ENCODE measurements at places on chromosomes 3 and 15.

DNA sequence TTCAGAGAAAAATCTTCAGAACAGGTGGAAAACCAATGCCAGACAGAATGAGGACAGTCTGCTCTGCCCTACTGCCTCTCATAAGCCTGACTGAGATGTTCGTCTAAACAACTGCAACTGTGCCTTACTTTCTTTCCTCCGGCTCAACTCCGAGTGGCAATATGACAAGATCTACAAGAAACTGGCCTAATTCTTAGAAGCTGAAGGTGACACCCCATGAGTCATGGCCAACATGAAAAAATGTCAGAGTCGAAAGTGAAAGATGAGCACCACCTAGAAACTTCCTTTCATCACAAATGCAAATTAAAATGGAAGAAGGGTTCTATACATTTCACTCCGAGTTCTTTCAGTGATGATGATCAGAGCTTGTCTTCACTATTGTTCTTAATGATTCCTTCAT is 12.9 kb downstream of the PCYT1A start:
- peak; percentile 47 for DNase-seq

GRCh38 chr3:84442533-84442932 is 516.3 kb upstream of the CADM2 start:
- no peak for DNase-seq

DNA sequence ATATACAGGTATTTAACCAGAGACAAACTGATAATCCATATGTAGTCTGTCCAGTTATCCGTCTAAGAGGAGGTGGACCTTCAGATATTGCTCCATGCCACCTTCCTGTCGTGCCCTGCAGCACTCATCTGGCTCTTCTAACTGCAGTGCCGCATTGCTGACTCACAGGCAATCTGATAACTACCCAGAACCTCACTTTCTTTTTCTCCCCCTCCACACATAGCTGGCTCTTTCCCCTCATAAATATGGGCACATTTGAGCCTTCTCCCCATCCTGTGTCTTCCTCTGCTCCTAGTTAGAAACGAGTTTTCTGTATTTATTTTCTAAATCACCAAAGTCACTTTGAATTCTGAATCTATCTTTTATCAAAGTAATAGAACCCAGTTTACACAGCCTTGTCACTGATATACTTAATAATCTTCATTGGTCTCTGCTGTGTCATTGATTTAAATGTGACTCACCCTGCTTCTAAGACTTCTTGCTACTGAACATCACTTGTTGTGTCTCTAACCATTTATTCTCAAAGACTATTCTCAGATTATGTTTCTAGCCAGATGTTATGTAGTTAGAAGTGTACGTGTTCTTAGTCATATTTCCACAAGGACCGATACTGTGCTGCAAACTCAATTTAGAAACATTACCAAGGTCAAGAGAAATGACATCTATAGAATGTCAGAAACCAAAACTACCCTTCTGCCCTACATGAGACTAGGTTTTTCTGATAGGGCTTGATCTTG is 17.4 kb upstream of the KCNMB2 start:
- DNase-seq, result peak; percentile 29

DNA sequence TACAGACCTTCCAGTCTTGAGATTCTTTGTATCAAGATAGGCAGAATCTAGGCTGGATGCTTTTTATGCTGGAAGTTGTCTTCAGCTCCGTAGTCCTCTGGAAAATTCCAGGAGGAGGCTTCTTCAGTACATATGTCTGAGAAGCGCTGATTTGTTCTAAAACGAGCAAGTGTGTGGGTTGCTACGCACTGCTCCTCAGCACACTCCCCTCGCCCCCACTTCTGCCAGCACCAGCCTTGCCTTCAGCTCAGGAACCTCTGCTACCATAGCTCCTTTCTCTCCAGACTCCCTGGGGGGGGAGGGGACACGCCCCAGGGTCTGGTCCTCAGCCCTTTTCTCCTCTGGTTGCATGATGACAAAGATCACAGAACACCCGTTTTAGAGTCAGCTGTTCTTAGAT is 75.5 kb upstream of the TRA2B start:
- no peak for DNase-seq

DNA sequence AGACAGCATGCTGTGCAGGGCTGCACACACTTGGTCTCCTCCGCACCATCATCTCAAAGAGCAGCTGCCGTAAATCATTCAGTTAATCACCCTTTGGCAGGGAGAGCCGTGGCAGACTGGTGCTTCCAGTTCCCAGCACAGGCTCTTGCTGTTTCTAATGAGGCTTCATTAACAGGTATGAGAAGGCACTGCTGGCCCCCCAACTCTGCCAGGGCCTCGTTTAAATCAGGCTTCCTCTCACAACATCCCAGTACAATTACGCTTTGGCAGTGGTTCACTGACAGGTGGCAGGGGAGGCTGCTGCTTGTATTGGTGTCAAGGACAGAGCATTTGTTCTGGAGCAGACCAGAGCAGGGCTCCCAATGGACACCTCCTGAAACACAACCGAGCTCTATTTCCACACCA is 77.1 kb downstream of the BFSP2 start:
- no peak for DNase-seq

DNA sequence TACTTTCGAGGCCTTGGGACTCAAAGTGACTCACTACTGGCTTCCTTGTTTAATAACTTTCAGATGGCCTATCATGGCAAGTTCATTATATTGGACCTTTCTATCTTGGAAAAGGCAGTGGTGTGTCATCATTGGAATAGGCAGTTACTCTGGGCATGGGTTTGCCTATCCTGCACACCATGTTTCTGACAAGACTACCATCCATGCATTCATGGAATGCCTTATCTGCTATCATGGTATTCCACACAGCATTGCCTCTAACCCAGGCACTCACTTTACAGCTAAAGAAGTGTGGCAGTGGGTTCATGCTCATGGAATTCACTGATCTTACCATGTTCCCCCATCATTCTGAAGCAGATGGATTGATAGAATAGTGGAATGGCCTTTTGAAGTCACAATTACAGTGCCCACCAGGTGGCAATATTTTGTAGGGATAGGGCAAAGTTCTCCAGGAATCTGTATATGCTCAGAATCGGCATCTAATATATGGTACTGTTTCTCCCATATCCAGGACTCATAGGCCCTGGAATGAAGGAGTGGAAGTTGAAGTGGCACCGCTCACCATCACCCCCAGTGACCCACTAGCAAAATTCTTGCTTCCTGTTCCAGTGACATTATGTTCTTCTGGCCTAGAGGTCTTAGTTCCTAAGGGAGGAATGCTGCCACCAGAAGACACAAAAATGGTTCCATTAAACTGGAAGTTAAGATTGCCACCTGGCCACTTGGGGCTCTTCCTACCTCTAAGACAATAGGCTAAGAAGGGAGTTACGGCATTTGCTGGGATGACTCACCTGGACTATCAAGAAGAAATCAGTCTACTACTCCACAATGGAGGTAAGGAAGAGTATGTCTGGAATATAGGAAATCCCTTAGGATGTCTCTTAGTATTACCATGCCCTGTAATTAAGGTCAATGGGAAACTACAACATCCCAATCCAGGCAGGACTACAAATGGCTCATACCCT is 1161.4 kb downstream of the SI start:
- DNase-seq, result no peak

- DNase-seq, result no peak
Observed at GRCh38 chr3:128698211-128699047, 27.6 kb upstream of the RAB7A start.

GRCh38 chr3:190048932-190049441 is 71.7 kb downstream of the P3H2 start:
- peak; percentile 75 for DNase-seq

GRCh38 chr15:89657686-89658200 is 2.5 kb upstream of the KIF7 start:
- no peak for DNase-seq

DNA sequence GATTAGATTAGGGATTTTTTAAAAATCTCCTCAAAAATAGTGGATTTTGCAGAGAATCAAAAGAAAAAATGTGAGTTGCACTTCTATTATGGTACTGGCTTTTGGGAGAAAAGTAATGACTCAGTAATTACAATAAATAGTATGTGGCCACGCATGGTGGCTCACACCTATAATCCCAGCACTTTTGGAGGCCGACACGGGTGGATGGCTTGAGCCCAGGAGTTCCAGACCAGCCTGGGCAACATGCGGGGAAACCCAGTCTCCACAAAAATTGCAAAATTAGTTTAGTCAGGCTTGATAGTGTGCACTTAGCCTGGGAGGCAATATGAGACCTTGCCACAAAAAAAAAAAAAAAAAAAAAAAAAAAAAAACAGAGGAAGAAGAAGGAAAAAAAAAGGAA is 1098.2 kb downstream of the ZPLD1 start:
- no peak for DNase-seq

DNA sequence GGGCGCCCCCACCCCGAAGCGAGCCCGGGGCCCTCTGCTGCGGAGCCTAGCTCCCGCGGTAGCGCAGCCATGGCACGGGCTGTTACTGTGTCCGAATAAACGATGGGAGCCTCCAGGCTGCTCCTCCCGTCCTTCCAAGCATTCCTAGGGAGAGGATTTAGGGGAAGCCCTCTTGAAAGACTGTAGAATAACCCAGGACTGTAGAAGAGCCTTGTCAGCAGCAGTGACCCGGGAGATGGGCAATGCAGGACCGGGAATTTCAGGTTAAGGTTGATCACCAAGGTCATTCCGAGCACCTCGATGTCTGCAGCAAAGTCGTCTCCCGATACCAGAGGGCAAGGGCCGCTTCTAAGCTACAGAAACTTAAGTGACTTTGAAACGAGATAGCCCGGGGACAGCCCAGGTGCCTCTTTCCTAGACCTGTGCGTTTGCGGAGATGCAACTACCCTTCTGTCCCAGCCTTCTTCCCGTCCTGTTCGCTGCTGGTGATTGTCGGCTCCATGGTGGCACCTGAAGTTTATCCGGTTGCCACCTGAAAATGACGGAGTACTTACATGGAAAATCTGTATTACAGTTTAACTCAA is 753 bp upstream of the MYO5A start:
- peak; percentile 1 for DNase-seq

DNA sequence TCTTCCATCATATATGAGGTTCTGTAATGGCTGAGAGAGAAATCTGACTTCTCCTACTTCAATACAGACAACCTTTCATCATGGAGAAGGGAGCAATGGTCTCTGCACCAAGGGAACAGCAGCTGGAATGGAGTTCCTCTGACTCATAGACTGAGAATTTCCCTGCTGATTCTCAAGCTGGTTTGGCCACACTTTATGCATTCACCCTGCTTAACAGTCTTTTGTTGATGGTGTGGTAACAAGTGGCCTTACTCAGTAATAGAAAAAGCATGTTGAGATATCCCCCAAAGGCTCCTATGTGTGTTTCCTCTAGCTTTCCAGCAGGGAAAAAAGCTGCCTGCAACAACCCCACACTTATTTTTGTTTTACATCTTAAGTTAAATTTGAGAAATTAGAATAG is 138.1 kb downstream of the GREM1 start:
- peak; percentile 98 for DNase-seq

DNA sequence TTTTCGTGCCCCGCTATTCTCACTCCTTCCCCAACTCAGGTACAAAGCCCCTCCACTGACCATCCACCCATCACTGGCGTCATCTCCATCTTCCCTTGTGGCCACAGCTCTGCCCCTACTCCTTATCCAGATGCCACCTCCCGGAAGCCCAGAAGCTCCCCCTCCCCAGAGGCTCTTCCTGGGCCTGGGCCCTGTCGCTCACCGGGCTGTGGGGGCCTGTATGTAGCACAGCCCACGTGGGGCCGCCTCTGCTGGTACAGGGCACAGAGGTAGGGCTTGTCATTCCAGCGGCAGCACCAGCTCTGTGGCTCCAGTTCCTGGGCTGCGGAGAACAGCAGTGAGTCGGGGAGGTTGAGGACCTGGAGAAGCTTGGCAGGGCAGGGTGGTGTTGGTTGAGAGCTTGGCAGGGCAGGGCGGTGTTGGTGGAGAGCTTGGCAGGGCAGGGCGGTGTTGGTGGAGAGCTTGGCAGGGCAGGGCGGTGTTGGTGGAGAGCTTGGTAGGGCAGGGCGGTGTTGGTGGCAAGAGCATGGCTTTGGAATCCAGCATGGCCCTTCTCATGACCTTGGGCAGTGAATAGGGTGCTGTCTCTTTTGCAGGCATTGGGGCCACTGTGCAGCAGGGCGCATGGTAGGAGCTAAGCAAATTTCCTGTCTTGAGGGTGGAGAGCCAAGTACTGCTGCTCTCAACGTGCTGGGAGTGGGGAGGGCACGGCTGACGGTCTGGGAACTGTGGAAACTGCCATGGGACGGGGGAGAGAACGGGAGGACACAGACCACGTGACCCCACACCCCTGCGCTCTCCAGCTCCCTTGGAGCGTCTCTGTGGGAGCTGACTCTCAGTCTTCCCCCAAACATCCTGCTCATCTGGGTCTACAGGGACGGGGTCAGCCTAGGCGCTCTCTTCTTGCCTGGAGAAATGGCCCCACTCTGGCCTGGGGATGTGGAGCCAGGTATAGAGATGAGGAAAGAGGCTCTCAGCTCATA is 43.4 kb downstream of the MUC20 start:
- DNase-seq, result no peak

- no peak for DNase-seq
Observed at GRCh38 chr3:170056710-170057454, 19.1 kb downstream of the GPR160 start.

DNA sequence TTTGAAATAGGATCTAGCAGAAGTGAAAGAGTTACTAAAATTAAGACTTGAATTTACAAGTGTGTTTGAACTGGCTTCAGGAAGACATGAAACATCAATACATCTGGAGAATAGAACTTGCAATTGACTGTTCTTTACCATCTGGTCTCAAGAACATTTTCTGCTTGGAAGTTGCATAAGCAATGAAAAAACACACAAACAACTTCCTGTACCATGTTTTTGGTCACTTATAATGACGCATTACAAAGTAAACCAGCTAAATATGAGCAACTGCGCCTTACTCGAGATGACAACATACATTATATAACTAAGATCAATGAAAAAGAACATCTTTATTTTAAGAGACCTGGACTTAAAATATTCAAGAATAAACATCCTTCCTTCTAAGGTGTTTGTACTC is 112.5 kb downstream of the TIGIT start:
- no peak for DNase-seq

- no peak for DNase-seq
Observed at GRCh38 chr3:177538750-177539730, 341.8 kb upstream of the TBL1XR1 start.

DNA sequence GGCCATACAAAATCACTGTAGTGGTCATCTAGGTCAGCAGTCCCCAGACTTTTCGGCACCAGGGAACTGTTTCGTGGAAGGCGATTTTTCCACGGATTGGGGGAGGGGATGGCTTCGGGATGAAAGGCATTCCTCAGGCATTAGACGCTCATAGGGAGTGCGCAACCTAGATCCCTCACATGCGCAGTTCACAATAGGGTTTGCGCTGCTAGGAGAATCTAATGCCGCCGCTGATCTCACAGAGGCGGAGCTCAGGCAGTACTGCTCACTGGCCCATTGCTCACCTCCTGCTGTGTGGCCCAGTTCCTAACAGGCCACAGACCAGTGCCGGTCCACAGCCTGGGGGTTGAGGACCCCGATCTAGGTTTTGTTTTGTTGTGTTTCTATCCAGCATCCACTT is 200.1 kb downstream of the SLC9A9 start:
- no peak for DNase-seq
